ENCODE measurements at places on chromosomes 5 and 9.

GRCh38 chr9:75438716-75439115 lies 350.4 kb downstream of the OSTF1 start:
- DNase-seq: no peak

DNA sequence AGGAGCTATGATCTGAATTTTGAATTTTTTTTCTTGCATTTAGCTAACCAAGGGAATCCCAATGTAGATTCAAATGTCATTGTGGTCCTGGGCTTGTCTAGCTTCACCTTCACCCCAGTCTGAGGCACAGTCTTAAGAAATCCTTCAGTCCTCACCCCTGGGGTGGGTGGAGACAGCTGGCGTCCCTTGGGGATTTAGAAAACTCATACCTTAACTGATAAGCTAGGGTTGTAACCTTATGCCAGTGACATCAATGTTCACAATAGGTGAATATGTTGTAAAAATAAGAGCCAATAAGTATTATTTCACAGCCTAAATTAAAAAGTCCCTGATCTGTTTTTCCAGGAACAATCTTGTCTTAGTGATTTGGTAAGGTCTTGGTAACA lies 4.6 kb downstream of the ISOC1 start:
- DNase-seq: no peak

DNA sequence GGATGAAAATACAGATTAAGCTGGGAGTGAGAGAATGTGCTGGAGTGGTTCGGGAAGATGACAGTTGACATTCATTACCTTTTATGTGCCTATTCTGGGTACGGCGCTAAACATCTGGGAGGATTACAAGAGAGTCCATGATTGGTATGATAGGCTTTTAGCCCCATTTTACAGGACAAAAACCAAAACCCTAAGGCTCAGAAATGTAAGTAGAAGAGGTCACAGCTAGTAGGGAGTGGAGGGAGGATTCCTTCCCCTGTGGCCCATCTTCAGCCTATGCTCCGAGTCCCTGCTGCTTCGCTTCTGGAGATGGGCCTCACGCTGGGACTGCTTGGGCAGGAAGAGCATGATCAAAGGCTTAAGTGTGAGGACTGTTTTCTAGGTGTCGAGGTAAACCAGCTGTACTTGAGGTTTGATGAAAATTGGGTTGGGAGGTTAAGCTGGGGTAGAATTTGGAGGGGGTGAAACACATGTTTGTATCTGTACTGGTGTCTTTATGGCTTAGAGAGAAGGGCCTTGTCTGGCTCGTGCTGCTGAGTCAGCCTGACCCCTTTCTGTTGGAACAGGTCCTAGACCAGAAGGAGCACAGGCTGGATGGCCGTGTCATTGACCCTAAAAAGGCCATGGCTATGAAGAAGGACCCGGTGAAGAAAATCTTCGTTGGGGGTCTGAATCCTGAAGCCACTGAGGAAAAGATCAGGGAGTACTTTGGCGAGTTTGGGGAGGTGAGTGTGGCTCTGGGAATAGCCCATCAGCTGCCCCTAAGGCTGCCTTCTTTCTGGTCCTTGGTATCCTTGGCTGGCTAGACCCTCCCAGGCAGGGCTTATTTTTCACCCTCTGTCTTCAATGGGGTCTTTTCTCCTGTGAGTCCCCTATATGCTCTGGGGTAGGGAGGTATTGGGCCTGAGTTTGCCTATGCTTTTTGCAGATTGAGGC lies 2.1 kb downstream of the HNRNPAB start:
- no peak for DNase-seq

- no peak for DNase-seq
Measured at GRCh38 chr9:124735121-124735520, 36.0 kb downstream of the NR6A1 start.

GRCh38 chr9:123792501-123792900 lies 137.4 kb downstream of the DENND1A start:
- no peak for DNase-seq

DNA sequence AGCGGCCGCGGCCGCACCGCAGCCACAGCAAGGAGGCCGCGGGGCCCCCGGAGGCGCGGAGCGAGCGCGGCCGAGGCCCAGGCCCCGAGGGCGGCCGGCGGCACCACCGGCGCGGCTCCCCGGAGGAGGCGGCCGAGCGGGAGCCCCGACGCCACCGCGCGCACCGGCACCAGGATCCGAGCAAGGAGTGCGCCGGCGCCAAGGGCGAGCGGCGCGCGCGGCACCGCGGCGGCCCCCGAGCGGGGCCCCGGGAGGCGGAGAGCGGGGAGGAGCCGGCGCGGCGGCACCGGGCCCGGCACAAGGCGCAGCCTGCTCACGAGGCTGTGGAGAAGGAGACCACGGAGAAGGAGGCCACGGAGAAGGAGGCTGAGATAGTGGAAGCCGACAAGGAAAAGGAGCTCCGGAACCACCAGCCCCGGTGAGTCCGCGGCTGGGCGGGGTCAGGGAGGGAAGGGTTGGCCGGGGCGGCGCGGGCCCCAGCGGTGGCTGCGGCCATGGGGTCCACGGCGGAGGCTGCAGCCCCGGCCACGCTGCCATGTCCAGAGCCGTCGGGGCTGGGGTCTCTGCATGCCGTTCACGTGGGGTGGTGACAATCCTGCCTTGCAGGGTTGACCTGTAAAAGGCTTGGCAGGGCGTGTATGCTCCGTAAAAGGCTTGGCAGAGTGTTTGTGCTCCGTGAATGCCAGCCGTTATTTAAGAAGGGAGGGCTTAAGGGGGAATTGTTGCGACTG lies 146.0 kb downstream of the CACNA1B start:
- DNase-seq: no peak

DNA sequence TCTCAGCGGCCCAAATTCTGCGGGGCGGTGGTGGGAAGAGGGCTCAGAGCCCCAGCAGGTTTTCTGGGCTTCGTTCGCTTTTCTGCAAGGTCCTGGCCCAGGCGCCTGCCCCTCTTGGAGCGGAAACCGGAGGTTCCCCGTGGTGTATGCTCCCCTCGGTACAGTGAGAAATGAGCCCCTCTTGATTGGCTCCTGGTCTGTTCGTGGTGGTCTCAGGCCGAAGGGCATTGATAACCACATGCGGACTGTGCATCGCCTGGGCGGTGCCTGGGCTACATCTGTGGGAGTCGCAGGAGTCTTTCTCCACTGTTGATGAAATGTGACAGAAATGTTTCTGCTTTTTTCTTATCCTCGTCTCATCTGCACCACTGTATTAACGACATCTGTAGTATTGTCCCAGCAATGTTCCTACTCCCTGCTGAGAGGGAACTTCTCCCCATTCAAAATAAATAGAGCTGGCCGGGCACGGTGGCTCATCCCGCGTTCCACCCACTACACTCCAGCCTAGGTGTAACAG lies 682 bp downstream of the MAN1B1 start:
- peak; percentile 63 for DNase-seq

DNA sequence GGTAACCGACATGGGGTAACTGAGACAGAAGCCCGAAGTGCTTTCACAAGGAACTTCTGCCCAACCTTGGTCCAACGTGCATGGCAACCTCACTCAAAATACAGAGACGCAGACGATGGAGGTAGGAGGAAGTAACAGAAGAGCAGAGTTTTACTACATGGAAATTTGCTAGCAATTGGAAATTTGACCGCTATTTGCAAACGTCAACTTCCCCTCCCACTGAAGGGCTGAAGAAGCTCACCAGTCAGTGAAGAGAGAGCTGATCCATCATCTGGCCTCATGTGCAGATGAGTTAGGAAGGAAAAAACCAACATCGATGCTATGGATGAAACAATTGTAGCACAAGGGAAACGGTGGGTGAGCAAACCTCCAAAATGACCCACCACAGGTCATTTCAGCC lies 196.7 kb downstream of the RGS3 start:
- DNase-seq: no peak

- DNase-seq: no peak
Measured at GRCh38 chr9:100739208-100739607, 161.3 kb downstream of the CAVIN4 start.

DNA sequence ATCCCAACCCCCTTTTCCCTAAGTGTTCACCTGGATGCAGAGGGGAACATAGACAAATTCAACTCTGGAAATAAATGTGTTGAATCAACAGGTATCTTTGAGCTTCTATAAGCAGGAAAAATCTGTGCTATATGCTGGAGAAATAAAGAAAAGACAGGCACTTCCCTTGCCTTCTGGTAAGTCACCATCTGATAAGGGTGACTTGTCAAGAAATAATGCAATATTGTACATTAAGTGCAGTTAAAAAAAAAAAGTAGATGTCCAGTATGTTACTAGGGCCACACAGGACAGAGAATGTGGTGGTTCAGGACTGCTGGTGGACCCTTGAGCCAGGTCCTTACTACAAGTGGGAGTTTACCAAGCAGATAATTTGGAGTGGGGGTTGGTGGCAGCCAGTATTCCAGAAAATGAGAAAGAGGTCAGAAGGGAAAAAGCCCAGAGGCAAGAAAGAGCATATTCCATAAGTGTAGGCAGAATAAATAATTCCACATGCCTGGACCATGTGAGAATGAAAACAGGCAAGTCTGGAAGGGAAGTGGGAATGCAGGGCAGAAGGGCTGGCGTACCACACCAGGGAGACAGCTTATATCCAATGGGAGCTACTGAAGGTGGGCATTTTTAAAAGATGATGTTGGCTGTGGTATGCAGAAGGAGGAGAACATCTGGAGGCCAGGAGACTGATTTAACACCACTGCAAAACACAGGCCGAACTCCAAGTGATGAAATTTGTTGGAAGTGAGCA lies 209.9 kb downstream of the SEMA5A start:
- DNase-seq: no peak

DNA sequence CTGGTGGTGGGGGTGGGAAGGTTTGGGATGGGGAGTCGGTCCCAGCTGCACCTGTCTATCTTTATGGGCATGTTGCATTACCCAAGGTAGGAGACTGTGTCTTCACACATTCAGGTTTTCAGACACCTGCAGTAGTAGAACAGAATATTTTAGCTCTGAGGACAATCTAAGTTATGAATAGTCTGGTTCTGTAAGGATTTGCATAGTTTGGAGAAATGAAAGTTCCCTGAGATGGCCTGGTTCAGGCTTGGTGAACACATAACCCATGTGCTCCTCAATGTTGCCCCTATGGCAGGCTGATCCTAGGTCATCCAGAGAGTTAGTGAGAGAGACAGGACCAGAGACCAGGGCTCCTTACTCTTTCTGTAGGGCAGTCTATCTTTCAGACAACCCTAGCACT lies 20.7 kb downstream of the TNFSF8 start:
- no peak for DNase-seq
